Cardiac septum (tissue), 1 donor: ENCODE measurements at places on chromosomes 5 and 9. TPM values are rescaled to one million over a fixed set of nuclear protein-coding genes. Genes with fewer than 3 reads are reported as not detected.

MUSK gene
- 1.2 TPM for total RNA-seq

MRPS2 gene
- total RNA-seq, result 37.2 TPM

PROB1 gene
- total RNA-seq, result 34.7 TPM

LSM11 gene
- 1.5 TPM for total RNA-seq

ZNF454 gene
- 1.7 TPM for total RNA-seq

STK10 gene
- 12.1 TPM for total RNA-seq

SPINK6 gene
- not detected for total RNA-seq

KCTD16 gene
- total RNA-seq, result 0.08 TPM

SMIM33 gene
- not detected for total RNA-seq

KIF12 gene
- total RNA-seq, result not detected

SPINK4 gene
- not detected for total RNA-seq

SNCAIP gene
- 1.3 TPM for total RNA-seq

AK8 gene
- 0.13 TPM for total RNA-seq

PCDHA6 gene
- total RNA-seq, result 0.11 TPM

SLC6A7 gene
- total RNA-seq, result not detected

SNX24 gene
- total RNA-seq, result 14.0 TPM

BAAT gene
- total RNA-seq, result 0.22 TPM

DMRTA1 gene
- total RNA-seq, result 0.38 TPM

- DNase-seq, result no peak
Measured at GRCh38 chr5:96279801-96280542, 153.1 kb downstream of the PCSK1 start.

- DNase-seq, result no peak
Measured at GRCh38 chr9:130732793-130733221, 39.2 kb downstream of the EXOSC2 start.

- no peak for DNase-seq
Measured at GRCh38 chr9:111381006-111381405, 51.0 kb upstream of the OR2K2 start.

GRCh38 chr9:94697972-94698581 is 28.4 kb upstream of the AOPEP start:
- no peak for DNase-seq

GRCh38 chr5:101431201-101431600 is 528.1 kb upstream of the ST8SIA4 start:
- DNase-seq, result no peak

DNA sequence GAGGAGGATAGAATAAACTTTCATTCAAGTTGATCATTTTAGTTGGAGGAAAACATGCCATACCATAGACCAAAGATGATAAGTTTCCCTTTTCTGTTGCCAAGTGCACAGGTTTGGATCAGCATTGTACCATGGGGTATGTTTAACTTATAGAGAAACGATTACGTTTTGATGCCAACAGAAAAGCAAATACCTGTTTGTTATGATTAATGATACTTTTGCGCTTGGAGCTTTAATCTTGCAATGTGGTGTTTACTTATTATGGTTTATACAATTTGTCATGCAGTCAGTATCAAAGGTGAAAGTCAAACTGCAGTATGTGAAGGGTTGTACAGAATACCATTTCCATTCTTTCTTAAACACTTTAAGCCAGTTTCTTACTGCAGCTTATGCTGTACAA is 13.2 kb upstream of the ARHGEF28 start:
- DNase-seq, result no peak

DNA sequence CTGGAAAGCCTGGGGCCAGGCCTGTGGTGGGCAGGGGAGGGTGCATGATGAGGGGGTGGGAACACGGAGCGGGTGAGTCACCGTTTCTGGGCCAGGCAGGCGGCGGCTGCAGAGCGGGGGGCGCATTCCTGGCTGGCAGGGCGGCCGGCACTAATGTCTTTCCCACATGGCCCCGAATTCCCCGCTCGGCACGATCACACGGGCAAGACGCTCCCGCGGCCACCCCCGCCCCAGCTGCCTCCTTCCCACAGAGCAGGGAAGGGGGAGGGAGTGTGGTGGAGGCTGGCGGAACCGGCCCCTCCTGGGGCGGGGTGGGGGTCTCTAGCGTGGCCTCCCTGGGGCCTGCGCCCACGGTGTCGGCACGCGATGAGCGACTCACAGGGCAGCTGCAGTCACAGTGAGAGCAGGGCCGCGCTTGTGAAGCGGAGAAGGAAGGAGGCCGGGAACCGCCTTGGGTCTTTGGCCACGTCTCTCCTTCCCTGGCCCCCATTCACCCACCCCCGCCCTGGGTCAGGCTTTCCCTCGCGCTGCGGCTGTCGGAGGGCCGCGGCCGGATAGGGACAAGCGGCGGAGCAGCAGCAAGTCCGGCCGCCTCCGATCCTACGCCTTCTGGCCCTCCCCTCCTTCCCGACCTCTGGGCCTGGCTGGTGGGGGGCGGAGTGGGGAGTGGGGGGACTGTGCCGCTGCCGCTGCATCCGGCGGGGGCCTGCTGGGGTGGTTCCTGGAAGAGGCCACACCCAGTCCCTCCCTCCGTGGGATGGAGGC is 48.9 kb downstream of the CXXC5 start:
- no peak for DNase-seq

DNA sequence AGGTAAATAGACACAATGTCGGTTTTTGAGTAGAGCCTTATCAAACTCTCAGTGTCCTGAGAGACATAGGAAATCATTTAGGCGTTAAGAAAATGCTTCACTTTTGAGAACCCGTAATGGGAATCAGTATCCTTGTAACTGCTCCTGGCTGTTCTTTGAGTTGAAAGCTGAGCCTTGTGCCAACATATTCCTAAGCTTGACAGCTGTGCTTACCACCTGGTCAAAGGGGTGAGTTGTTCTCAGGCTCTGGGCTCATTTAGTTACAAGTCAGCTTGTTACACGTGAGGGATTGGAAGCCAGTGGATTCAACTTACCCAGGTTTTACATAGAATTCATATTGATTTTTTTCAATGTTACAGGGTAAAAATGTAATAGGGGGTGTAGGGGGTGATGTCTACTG is 145.9 kb downstream of the GABRB2 start:
- DNase-seq, result no peak

GRCh38 chr5:65102371-65102975 is 333.7 kb downstream of the CWC27 start:
- DNase-seq, result no peak

DNA sequence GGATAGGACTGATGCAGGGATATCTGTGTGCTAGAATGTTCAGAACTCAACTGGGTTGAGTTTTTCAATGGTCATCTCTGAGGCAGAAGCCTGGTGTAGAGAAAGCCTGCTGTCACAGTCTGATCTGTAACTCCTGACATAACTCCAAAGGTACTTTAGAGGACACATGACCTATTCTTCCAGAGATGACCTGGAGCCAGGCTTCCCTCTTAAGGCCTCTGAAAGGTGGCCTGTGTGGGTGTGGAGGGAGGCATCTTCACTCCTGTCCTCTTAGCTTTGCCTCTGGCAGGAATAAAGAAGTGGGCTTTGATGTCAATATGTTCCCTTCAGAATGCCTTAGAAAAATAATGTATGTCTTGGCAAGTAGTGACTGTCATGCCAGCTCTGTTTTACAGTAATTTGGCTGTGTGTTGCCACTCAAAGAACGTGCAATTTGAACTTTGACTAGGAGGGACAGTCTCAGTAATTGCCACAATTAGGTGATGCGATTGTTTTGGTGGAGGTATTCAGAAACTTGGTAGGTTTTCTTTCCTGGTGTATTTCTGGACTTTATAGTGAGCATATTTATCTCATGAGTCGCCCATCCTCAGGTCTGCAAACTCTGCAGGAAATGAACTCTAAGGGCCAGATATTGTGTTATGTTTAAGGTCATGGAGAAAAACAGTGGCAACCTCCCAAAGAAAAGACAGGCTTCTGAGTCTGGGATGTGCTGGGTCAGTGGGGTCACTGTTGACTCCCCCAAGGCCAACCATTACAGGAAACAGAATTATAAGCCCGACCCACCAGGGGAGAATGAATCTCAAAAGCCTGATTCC is 3.2 kb upstream of the C5orf63 start:
- DNase-seq, result no peak

DNA sequence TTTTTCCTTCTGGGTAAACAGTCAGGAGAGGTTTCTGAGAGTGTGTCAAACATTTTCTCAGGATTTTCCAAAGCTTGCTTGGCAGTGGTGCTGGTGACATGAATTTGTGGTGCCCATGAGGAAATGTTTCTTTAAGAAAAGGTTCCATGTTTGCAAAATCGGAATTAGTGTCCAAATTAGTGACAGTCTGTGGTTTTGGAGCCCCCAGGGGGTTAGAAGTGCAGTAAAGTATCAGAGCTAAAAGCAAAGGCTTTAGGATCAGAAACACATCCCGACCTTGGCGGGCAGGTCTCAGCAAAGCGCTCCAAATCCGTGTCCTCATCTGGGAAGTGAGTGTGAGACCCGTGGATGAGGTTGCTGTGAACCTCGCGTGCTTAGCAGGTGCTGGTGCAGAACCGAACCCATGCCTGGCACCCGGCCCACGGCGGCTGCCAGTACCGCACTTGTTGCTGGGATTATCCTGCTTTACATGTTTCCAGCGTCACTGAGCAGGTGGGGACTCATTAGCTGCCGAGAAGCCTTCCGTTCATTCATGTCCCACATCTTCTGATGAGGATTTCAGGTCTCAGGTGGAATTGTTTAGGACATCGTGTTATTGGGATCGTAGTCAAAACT is 70.8 kb upstream of the COL5A1 start:
- no peak for DNase-seq

DNA sequence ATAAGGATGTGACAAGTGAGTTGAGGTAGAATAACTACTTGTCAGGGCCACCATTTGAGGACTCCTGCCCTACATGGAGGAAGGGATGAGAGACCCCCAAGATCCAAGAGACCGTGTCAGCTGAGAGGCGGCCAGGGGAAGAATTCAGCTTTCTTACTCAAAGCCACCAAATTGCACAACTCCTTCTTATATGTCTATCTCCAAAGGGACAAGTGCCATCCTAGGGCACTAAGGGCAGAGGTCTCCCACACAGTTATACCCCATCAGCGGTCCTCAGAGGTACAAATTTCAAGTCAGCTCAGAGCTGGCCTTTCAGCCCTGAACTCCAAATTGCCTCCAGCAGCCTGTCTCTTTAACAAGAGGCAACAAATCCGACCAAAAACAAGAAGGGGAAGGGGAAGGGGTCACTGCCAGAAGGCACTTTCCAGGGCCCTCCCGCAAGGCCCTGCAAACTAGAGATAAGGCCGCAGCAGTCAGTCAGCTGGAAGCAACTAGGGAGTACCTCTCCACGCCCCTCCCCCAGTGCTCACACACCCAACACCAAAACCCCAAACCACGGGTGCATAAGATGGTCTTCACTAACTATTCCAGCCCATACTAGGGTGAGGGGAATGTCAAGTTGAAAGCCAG is 6.1 kb upstream of the STOML2 start:
- DNase-seq, result no peak

DNA sequence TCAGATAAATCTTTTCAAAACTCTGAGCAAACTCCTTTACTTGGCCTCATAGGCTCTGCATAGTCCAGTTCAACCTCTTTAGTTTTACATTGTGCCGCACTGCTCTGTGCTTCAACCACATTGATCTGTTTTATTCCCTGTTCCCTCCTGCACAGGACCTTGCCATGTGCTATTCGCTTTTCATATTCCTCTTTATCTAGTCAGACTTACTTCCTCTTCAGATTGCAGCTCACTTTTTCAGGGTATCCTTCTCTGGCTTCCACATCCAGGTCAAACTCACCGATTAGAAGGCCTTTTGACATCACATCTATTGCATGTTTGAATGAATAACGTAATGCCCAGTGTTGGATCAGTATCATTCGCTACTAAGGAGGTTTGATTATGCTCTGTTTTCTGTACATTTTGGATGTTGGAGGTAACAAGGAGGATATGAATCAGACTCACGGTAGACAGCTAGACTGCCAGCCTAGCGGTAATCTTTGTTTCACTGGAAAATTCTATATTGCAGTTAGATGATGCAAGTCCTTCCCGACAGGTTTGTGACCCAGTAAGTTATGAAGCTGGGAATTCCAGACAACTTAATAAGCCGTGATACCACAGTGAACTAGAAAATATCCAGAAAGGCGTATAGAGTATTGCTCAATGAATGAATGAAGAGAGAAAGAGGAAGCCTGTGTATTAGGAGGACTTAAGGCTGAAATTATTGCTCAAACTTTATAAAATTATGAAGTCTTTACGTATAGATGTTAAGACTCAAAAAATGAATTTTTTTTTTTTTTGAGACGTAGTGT is 65.7 kb downstream of the IQGAP2 start:
- no peak for DNase-seq

- DNase-seq, result no peak
Measured at GRCh38 chr5:111028865-111029264, 42.6 kb upstream of the TSLP start.

GRCh38 chr9:15501179-15501578 is 9.6 kb downstream of the PSIP1 start:
- DNase-seq, result no peak

- no peak for DNase-seq
Measured at GRCh38 chr5:107154593-107154992, 516.1 kb downstream of the EFNA5 start.

DNA sequence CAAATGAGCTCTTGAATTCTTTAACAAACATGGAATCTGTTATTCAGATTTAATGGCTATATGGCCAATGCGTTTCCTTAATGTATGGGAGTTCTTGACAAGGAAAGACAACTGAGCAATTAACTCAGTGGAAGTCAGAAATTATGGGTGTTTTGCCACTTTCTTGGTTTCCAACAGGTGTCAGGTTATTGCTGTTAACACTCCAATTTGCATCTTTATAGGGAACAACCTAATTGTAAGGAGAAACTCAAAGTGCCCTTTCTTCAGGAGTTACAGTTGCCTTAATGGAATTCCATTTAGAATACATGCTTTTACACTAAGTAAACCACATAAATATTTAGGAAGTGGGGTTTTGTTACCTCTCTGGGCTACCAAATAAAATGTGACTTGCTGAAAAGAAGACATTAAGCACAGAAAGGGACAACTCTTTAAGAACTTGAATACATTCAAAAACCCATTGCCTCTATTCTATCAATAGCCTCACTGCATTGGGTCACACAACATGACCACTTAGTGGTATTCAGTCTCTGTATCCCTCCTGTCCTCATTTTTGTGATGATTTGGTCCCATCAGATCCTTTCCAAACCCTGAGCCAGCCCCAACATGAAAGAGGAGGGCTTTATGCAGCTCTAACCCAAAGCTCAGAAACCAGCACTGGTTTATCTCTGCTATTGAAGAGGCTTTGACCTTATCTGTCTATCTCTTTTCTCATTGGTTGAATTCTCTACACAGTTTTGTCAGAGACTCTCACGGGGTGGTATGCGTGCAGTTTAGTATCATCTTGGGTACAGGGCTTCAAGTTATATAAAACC is 118.7 kb downstream of the EDIL3 start:
- no peak for DNase-seq

- no peak for DNase-seq
Measured at GRCh38 chr9:25350011-25350410, 328.2 kb downstream of the TUSC1 start.
